ENCODE measurements at places on chromosomes 2 and 18. TPM values are rescaled to one million over a fixed set of nuclear protein-coding genes. Genes with fewer than 3 reads are reported as not detected.

The COL3A1 gene
- total RNA-seq: 371 TPM

The EMX1 gene
- 0.12 TPM for total RNA-seq

The ZSWIM2 gene
- not detected for total RNA-seq

The PLEKHH2 gene
- total RNA-seq: 20.5 TPM

The EIF2AK3 gene
- 17.9 TPM for total RNA-seq

The GPD2 gene
- 35.0 TPM for total RNA-seq

The SOX11 gene
- total RNA-seq: 0.03 TPM

The PLEK gene
- 9.4 TPM for total RNA-seq

Measured in mucosa of gallbladder (tissue), 1 donor.